NK-92 treated with Interleukin-12 subunit alpha and Interleukin-12 subunit beta, amount 100 ng/mL, for 24 hours (cell line): ENCODE measurements at places on chromosomes 5 and 9.

DNA sequence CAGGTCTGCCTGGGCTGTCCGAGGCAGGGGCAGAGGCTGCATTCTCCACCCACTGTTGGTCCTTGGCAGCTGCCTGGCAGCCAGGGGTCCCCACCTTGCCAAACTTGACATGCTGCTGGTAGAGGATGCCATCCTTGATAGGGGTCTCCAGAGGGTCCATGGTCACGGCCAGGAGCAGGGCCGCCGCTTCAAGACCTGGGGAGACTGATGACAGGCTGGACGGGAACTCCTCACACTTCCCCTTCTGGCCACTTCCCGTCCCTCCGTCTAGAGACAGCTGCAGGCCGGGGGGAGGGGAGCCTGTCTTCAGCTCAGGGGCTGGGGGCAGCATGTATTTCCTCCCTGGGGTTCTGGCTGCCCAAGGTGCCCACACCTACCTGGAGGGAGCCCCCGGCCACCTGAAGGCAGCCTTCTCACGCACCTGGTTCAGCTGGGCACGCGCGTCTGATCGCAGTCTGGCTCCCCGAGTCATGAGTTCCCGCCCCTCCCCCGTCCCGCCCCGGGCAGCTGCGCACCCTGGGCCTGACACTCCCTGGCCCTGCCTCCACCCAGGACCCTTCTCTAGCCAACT is at the start of gene DOK3:
DOK3 (minus strand) TSS at position 446 of the 571 bp plus-strand sequence; CDS start at position 160, 286 bp downstream.
- DNase-seq: no peak

DNA sequence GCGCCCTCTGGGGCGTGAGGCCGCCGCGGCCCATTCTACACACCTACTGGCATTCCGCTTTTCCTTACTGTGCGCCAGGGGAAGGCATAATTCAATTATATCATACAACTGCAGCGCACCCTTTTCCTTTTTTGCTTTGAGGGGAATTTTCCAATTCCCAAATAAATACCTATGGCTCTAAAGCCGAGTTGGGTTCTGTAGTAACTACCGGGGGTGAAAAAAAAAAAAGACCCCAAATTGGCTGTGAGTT is 34.1 kb upstream of the NFIB start:
- no peak for DNase-seq

DNA sequence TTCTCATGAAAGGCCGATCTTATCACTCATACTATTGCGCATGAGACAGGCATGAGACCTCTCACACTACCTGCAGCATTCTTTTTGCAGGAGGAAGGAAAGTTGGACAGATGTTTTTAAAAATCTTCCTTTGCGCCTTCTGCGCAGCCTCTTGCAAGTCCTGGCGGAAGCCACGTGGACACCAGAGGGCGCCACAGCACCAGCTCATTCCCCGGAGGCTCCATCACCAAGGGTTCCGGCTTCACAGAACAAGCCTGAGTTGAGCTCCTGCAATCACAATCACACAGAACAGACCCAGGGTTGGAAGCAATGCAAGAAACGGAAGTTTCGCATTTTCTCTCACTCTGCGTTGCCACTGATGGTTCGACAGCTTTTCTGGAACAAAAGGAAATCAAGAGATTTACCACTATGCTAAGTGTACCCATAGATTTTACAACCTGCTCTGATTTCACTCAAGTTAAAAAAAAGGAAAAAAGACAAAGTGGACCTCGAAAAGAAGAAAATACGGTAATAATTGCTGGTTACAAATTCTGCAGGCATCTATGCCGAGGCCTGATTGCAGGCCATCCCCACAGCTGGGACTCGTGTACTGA is 304.7 kb upstream of the MSX2 start:
- peak; percentile 65 for DNase-seq

GRCh38 chr5:79990205-79990597 is 861 bp downstream of the MTX3 start:
- DNase-seq: no peak

GRCh38 chr9:27151693-27152404 is 42.8 kb downstream of the TEK start:
- no peak for DNase-seq

- DNase-seq: no peak
Observed at GRCh38 chr5:415928-416635, 26.9 kb upstream of the EXOC3 start.

DNA sequence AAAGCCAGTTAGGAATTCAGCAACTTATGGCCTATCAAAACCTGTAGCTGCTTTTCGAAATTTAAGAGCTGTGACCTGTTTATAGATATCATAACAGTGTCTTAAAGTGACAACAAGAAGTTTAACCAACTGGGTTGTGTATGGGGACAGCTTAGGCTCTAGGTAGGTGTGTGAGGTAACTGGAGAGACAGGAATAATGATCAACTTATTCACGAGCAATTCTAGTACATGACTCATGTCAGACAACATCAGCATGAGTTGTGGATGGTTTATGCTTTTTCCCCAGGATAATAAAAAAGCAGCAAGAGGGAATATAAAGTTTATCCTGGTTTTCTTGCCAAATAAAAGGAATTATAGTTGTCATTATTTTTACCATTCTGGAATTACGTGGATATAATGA is 88.6 kb downstream of the GDNF start:
- no peak for DNase-seq

DNA sequence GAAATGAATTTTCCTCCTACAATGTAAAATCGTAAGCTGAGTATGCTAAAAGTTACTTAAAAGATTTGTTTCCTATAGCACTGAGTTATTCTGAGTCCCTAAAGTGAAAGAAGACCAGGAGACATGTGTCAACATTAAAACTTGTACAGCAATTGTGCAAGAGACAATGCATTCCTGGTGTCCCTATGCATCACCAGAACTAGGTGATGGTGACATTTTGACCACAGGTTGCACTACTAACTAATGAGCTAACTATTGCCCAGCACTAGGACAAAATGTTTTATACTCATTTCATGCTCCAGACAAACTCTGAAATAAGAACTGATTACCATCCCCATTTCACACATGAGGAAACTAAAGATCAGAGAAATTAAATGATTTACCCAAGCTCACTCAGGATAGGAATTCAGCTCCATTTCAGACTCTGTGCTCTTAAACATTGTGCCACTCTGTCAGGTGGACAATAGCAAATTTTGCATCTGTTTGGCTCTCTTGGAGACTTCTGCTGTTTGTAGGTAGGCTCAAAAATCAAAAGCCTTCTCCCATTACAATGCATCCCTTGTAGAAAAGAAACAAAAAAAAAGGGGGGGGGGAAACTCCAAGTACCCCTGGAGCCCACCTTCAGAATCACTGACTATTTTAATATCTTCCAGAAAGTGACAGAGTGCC is 269.2 kb downstream of the ACTL7B start:
- no peak for DNase-seq

GRCh38 chr5:91156242-91156641 is 226.9 kb downstream of the ARRDC3 start:
- DNase-seq: no peak

- DNase-seq: no peak
Observed at GRCh38 chr5:43150748-43151147, 30.0 kb downstream of the ZNF131 start.

DNA sequence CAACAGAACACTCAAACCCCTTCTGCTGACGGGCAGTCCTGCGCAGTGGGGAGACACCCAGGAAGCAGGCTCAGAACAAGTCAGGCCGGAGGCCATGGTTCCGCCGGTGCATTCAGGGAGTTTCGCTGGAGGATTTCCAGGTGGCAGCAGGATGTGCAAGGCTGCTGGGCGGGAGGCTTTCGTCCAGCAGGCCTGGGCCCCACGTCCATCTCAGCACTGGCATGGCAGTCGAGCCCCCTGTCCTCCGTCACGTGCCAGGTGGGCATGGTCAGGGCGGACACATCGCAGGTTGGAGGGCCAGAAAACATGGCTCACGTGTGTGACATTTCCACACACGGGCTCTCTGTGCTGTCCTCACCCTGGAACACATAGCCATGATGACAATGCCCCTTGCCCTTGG is 299.9 kb upstream of the IRX2 start:
- DNase-seq: no peak

DNA sequence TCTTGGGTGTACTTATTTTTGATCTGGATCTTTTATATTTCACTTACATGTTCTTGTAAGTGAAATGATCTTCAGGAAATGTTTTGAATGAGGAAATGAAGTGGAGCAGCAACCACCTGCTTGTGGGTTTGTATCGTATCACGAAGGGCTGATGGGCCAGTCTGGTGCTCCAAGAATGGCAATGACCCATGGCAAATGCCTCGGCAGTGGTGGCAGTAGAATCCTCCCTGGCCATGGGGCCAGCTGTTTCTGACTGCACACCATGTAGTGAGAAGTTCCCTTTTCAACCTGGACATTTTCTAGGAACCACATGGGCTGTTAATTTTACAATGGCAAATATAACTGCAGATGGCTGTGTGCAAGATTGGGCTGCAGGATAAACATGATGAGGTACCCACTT is 29.9 kb downstream of the MAT2B start:
- DNase-seq: no peak

- no peak for DNase-seq
Observed at GRCh38 chr9:120156376-120156775, 423.6 kb downstream of the CDK5RAP2 start.

GRCh38 chr5:172553903-172554302 is 87.2 kb upstream of the NEURL1B start:
- no peak for DNase-seq

DNA sequence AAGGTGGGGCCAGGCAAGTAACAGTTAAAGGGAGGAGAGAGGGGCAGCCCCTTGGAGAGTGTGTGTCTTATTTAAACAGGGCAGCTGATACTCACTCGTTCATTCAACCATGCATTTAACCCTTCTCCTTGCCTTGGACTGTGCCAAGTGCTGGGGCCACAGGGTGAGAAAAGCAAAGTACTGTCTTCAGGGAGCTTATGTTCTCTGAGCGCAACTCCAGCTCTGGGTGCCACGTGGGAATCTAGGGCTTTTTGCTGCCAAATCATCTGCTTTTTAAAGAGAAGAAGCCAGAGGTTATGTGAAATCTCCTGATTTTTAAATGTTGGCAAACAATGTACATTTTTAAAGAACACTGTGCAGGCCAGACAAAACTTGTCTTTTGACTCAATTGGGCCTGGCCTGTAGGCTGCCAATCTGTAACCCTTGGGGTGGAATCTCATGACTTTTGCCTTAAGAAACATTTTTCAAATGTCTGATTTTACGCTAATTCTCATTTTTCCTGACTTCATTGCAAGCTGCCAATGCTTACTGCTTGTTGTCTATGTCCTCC is 157.8 kb downstream of the NTRK2 start:
- DNase-seq: no peak

DNA sequence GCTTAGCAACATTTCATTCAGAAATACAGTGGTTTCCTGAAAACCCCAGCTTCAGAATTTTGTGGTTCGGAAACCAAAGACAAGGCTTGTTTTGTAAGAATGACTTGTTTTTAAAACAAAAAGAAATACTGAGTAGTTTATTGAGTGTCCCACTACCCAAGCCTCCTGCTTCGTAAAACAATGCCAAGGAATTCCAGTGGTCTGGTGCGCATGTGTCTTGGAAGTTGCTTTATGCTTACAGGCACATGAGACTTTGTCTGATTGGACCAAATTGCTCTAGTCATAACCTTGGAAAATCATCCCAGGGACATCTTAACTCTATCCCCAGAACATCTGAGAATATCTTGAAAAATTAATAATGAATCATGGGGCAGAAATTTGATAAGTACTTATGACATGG is 77.1 kb upstream of the FST start:
- DNase-seq: no peak

DNA sequence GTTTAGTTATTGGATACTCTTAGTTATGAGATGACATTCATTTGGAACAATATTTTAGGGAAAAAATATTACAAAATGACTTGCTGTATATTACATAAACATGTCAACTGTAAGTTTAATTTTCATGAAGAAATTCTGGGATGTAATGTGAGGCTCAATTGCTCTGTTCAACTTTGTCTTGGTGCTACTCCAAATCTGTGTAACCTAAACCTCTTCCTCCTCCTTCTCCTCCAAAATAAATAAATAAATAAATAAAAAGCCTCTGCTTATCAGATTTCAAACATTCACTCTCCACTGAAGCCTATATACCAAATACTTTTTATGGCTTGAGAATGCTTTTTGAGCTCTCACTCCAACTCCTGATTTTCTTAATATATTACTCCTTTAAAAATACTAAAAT is 27.7 kb downstream of the ACTBL2 start:
- no peak for DNase-seq

- DNase-seq: no peak
Observed at GRCh38 chr9:4829969-4830368, 37.2 kb downstream of the RCL1 start.

DNA sequence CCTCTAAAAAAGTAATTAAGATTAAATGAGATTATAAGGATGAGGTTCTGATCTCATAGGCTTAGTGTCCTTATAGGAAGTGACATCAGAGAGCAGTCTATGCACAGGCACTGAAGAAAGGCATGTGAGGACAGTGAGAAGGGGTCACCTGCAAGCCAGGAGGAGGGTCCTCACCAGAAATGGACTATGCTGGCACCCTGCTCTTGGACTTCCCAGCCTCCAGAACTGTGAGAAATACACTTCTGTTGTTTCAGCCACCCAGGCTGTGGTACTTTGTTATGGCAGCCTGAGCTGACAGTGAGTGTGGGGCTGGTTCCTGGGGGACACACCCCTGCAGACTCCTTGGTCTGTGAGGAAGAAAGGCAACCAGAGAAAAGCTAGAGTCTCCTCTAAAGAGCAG is 34.7 kb upstream of the IL6ST start:
- no peak for DNase-seq

GRCh38 chr9:106637486-106637885 is 225.5 kb upstream of the ZNF462 start:
- no peak for DNase-seq

DNA sequence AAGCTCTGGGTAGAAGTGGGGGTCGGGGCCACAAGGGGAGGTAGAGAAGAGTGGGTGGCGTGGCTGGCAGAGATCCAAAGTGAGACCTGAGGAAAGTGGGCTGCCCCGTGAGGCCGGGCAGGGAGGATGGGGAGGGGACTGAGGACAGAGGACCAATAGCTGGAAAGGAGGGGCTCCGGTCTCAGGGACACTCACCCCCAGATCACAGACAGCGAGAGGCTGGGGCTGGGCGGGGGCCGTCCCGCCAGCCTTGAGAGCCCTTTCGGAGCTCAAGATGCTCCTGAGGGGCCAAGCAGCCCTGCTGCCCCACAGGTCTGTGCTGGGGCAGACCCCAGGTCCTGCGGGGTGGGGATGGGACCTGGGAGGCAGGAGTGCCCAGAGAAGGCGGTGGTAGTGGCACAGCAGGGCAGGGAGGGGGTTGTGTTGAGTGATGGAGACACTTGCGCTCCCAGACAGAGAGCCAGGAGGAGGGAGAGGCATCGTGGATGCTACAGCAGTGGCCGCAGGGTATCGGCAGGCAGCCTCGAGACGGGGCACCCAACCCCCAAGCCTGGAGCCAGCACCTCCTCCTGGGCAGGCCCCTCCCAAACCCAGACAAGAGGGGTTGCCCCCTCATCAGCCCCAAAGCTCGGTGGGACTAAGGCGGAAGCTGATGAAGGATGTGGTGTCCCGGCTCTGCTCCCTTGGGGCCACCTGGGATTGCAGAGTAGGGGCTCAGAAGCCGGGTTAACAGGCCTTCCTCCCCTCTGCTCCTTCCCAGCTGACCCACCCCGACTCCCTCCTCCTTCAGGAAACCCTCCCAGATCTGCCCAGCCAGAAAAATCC is 3.4 kb downstream of the SARDH start:
- DNase-seq: no peak

GRCh38 chr5:173796721-173797495 is 91.2 kb upstream of the CPEB4 start:
- DNase-seq: no peak
